ENCODE measurements at places on chromosomes 2 and 18. TPM values are rescaled to one million over a fixed set of nuclear protein-coding genes. Genes with fewer than 3 reads are reported as not detected.

GATA6 gene
- total RNA-seq = not detected

SCYGR4 gene
- total RNA-seq = not detected

- DNase-seq = no peak
Observed at GRCh38 chr2:20676353-20677215, 9.6 kb downstream of the GDF7 start.

- no peak for DNase-seq
Observed at GRCh38 chr2:47519147-47519537, 116.2 kb downstream of the MSH2 start.

DNA sequence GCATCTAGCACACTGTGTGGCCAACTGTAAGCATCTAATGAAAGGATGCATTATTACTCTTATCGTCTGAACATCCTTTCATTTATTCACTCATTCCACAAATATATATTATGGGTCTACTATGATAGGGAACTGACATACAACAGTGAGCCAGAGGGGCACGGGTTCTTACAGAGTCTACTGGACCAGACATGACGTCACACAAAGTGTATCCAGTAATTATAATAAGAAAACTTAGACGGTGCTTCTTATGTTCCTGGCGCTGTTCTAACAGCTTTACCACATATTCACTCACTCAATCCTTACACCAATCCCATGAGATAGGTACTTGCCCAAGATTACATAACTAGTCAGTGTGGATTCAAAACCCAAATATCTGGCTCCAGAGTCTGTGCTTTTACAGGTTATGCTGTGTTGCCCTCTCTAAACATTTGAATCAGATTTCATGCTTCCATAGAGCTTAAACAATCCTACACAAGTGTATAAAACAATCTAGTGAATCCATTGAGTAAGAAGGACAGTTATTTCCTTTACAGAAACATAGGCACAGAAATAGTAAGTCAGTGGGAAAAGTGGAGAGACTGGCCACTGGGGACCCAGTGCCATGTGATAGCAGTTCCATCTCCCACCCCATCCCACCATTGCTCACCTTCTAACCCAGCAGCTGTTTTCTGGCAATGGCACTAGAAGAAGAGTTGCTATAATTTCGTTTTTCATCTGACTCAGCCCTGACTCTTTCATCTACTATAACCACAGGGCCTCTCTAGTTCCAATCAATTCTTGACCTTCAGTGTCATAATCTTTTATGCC lies 24.2 kb upstream of the ARL5A start:
- no peak for DNase-seq

- DNase-seq = no peak
Observed at GRCh38 chr2:128765811-128766210, 447.1 kb upstream of the HS6ST1 start.

DNA sequence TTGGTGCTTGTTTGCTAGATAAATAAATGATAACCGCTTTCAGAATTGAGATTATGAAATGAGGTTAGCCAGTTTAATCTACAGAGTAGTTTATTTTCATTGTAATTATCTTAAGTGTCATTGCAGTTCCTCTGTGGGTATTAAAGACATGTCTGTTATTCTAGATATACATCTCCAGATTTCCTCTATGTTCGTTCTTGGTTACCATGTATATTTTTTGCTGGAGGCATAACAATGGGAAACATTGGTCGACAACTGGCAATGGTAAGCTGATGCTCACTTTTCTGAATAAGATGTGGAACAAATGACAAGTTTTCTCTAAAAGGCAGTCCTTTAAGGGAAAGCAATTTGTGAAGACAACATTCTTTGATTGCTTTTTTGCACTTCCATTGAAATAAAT lies 18.7 kb downstream of the INSIG2 start:
- DNase-seq = no peak

DNA sequence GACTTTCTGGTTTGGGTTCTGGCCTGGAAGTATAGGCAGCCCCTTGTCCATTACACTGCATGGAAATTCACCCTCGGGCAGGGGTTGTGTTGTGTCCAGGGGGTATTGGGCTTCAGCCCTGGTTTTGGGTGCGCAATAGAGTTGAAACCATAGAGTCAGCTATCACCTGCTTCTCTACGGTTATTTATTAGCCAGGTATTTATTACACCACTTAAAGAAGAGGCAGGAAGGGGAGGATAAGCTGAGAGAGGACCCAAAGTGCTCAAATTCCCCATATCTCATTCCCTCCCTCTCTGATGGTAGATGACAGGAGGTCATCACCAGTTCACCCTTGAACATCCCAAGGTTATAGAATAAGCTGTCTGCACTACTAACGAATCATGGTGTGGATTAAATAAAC lies 133.4 kb downstream of the HRH4 start:
- DNase-seq = no peak

All from hematopoietic multipotent progenitor cell (in vitro differentiated cells).